ENCODE measurements at places on chromosomes 12 and 14.

DNA sequence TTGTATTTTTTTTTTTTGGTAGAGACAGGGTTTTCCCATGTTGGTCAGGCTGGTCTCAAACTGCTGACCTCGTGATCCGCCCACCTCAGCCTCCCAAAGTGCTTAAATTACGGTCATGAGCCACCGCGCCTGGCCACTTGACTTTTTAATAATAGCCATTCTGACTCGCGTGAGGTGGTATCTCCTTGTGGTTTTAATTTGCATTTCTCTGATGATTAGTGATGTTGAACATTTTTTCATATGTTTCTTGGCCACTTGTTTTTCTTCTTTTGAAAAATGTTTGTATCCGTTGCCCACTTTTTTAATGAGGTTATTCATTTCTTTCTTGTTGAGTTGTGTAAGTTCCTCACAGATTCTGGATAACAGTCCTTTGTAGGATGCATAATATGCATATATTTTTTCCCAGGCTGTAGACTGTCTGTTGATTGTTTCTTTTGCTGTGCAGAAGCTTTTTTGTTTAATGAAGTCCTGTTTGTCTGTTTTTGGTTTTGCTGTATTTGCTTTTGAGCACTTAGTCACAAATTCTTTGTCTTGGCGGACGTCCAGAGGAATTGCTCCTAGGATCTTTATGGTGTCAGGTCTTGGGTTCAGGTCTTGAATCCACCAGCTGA lies 10.3 kb upstream of the PGAM5 start:
- DNase-seq: no peak

GRCh38 chr12:6224550-6224949 lies 24.4 kb downstream of the CD9 start:
- no peak for DNase-seq

GRCh38 chr12:2691345-2692071 lies 103.3 kb upstream of the FKBP4 start:
- DNase-seq: peak; percentile 63

DNA sequence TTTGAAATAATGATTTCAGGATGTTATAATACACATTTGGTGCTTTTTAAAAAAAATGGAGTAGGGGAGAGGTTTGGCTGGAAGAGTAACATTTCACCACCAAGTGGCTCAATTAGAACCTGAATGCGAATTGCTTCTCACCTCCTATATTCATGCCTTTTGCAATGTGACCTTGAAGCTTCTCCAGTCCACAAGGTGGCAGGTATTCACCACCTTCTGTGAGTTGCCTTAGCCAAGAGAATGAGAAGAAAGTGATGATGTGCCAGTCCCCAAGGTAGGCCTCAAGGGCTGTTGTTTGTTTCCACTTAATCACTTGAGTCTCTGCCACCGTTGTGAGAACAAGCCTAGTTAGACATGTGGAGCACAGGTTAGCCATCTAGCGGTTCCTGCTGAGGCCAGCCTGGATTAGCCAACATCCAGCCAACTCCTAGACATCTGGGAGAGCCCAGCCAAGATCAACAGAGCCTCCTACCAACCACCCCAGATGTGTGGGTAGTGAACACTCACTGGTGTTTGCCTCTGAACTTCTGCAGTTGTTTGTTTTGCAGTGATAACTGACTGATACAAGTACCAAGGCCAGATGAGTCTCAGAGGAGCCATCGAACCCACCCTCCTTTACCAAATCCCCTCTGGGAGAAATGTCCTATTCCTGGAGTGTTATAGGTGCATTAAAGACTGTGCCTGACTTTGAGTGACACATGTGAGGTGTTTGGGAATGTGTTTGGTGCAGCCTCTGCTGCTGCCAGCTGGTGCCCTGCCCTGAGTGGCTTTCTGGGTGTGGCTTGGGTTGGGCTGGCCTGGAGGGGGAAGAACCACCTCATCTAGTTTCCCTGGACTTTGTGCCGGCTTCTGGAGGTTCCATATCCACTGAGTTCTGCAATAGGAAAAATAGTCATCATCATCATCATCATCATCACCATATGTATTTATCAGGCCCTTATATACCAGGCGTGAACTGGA lies 132.5 kb upstream of the RFLNA start:
- DNase-seq: no peak

GRCh38 chr14:95059126-95059525 lies 98.2 kb downstream of the DICER1 start:
- no peak for DNase-seq

- no peak for DNase-seq
Measured at GRCh38 chr14:59695198-59695597, 118.6 kb upstream of the CCDC175 start.

DNA sequence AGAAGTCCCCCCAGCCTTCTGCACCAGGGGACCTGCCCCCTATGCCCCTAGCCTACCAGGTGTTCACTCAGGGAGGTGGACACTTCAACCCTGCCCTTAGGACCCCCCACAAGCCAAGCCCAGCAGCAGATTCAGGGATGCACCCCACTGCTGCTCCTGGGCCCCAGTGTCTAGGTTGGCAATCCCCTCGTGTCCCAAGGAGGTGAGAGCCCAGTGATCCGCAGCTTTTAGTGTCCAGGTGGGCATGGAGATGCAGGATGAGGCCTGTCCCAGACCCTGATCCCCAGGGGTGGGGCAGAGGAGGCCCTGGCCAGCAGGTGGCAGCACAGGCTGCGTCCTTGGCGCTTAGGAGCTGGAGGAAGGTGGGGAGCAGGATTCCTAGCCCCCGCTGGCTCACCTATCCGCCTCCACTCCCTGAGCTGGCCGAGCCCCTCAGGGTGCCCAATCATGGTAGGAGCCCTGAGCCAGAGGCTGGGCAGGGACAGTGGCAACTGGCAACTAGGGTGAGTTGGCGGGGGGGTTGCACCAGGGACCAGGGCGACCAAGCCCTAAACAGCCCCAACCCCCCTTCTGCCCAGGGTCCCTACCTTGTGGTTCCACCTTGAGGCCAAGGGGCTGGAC lies 4.1 kb downstream of the CKB start:
- DNase-seq: peak; percentile 16

DNA sequence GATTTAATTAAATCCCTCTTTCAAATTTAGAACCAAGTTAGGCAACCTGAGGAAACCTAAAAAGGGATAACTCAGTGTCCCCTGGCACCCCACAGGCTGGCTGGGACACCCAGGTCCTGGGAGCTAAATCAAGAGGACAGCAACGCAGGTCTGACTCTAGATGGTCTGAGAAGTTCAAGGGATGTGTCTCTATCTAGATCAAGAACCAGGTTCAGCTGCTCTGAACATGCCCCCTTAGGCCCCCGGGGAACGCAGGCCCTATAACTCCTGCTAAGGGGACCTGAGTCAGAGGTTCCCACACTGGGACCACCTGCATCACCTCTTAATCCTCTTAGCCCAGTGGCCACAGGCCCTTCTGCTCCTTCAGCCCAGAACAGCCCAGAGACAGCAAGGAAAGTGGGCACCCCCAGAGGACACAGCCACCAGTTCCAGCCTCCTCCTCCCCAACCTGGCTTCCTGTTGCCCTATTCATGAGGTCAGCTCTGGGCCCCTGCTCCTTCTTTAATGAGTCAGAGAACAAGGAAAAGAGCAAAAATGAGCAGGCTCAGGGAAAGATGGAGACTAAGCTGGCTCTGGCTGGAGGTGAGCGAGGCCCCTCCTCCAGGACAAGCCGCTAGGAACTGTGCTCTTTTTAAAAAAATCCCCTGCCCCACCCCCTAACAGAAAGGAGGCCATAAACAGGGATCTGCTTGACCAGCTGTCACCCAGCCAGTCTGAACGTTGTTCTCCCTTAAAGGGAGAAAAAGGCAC lies 10.8 kb downstream of the PITPNM2 start:
- peak; percentile 22 for DNase-seq

- DNase-seq: no peak
Measured at GRCh38 chr12:110906516-110906915, 13.9 kb downstream of the MYL2 start.

DNA sequence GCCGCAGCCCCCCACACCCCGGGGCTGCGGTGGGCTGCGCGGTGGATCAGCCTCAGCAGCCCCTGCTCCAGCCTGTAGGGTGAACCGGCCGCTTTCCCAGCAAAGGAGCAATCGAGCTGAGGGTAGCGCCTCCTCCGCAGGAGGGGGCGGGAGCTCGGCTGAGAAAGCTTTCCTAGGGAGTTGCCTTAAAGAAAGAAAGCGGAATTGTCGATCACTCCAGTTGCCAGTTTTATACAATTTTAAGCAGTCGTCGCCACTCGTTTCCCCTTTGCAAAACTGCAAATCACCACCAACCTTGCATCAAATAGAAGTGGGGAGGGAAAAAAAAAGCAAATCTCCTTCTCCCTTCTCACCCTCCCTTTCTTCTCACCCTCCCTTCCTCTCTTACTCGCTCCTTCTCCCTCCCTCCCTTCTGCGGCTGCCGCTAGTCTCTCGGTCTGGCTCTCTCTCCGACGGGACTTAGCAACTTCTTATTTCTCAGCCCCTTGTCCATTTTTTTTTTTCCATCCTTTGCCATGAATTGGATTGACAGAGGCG lies at the start of gene PDE3A:
Gene PDE3A (plus strand): TSS at position 424 of the 537 bp plus-strand sequence. CDS start 748 bp downstream, outside the sequence.
- DNase-seq: no peak

- no peak for DNase-seq
Measured at GRCh38 chr14:50039734-50040400, 76.5 kb downstream of the VCPKMT start.

DNA sequence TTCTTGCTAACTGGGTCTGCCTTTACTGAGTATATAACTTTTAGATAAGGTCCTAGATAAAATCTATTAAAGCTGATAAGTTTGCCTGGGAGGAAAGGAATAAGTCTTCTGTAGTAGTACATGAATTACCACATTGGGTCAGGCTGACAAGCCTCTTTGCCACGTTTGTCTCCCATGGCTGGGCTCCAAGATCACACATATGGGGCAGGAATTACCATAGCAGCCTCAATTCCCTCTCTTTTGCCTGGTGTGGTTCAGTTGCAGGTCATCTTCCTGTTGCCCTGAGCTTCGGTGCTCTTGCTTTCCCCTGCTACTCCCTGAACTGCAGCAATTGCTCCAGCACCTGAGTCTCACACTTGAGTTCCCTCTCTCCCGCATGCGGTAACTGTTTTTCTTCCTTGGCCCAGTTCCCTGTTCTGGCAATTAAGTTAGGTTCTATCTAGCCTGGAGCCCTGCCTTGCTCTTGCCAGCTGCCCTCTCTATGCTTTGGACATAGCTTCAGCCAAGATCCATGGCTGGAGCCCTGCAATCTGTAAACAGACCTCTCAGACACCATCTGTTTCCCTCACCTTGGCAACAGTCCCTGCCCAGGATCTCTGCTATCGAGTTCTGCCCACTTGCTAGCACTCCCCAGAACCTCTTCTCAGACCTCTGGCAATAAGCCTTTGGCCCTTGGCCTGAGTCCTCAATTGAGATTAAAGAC lies 5.8 kb upstream of the GLT8D2 start:
- DNase-seq: peak; percentile 97

DNA sequence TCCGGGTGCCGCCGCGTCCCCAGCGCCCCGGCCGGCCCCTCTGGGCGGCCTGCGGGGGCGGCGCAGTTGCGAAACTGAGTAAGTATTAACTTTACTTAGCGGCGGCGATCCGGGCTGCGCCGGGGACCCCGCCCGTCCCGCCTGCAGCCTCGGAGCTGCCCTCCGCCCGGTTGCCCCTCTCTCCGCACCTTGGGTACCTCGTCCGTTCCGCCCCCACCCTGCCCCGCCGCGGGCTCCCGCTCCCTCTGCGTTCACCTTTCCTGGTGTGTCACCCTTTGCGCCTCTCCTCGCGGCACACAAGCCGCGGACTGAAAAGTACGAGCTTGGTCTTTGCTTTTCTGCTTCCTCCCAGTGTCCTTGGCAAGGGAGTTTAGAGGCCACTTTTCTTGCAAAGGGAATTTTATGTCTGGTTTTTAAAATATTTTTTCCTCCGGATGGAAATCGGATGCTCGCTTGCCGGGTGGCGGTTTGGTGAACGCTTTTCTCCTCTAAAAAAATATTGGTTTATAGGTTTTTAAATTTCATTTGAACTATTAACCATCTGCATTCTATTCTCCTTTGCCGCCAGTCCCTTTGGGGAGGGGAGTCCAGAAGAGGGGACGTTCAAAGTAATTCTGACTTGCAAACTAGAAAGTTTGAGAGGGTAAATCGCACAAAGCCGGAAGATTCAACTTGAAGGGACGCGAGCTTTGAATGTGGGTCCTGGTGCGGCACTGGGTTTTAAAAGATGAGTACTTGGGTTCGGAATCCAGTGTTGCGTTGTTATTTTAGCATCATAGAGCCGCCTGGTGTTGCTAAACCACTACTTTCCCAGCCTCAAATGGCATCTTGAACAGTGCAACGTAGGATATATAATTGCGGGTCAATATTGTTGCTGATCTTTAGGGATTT lies 834 bp downstream of the RASSF8 start:
- DNase-seq: no peak
